CD4-positive, CD25-positive, alpha-beta regulatory T cell (primary cell): ENCODE measurements at places on chromosomes 1 and 21.

GRCh38 chr1:66613187-66613586, 79.2 kb downstream of the SGIP1 start:
- no peak for DNase-seq

GRCh38 chr1:241654019-241654418, 1.9 kb downstream of the WDR64 start:
- no peak for DNase-seq

GRCh38 chr1:161066694-161067093, 3.0 kb downstream of the ARHGAP30 start:
- no peak for DNase-seq

GRCh38 chr21:43343992-43344886, 82.7 kb downstream of the SIK1 start:
- DNase-seq = no peak

DNA sequence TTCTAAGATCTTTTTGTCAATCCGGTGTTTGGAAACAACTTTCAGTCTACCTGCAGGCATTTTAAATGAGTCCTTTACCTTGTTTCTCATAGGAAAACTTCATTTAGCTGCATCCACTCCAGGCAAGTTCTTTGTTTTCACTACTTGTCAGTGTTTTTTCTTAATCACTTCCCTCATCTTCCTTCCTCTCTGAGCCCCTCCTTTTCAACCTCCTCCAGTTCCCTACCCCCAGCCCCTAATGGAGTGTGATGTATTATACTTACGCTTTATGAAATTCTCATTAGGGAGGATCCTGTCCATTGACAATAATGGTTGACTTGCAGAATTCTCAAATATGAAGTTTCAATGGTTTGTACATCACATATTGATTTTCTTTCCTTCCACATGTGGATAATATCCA, 62.5 kb upstream of the BACH1 start:
- DNase-seq = no peak
